ENCODE measurements at places on chromosomes 2 and 18.
A peak's percentile ranks its signal among the peaks of the same experiment; 100 is the strongest.

GRCh38 chr18:37176621-37176934 is 347.7 kb downstream of the KIAA1328 start:
- DNase-seq = no peak

GRCh38 chr2:104658144-104658835 is 195.6 kb upstream of the POU3F3 start:
- peak; percentile 66 for DNase-seq

DNA sequence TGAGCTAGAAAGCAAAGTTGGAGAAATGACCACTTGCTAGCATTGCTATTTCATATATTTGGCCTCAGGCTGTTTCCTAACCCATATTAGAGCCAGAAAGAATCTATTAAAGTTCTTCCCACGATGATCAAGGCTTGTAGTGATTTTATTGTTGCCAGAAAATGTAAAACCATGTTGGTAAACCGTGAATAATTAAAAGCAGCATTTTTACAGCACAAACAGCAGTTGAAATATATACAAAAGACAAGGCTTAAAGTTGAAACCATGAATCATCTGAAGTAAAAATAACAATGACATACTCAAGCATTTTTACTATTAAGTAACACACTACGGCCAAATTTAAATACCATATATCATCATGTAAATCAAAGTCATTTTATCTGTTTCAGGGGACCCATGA is 27.7 kb upstream of the DSC3 start:
- DNase-seq = no peak

DNA sequence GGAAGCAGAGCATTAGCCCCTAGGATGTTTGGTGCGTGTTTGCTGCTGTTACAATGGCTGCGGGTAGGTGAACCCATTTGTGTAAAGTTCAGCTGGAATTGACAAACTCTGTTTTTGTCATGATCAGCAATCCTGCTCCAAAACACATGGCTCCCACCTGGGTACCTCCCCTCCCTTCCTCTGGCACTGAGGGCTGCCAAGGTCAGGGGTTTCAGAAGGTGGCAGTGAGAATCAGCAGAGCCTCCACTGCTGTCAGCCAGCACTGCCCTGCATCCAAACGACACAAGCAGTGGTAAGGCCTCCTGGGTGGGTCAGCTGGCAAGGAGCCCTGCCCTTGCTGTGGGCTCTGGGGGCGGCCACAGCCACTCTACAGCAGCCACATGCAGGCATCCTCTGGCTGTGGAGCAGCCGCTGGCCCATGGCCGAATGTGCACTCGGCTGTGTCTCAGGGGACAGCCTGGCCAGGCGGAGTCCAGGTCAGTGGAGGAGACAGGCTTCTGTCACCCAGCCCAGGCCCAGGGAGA is 32.8 kb upstream of the LDLRAD4 start:
- no peak for DNase-seq

- peak; percentile 68 for DNase-seq
Measured at GRCh38 chr18:13500227-13500865, 226.0 kb downstream of the FAM210A start.

Data from neural progenitor cell (in vitro differentiated cells).